ENCODE measurements at places on chromosomes 1 and 21. TPM values are rescaled to one million over a fixed set of nuclear protein-coding genes. Genes with fewer than 3 reads are reported as not detected.

DNA sequence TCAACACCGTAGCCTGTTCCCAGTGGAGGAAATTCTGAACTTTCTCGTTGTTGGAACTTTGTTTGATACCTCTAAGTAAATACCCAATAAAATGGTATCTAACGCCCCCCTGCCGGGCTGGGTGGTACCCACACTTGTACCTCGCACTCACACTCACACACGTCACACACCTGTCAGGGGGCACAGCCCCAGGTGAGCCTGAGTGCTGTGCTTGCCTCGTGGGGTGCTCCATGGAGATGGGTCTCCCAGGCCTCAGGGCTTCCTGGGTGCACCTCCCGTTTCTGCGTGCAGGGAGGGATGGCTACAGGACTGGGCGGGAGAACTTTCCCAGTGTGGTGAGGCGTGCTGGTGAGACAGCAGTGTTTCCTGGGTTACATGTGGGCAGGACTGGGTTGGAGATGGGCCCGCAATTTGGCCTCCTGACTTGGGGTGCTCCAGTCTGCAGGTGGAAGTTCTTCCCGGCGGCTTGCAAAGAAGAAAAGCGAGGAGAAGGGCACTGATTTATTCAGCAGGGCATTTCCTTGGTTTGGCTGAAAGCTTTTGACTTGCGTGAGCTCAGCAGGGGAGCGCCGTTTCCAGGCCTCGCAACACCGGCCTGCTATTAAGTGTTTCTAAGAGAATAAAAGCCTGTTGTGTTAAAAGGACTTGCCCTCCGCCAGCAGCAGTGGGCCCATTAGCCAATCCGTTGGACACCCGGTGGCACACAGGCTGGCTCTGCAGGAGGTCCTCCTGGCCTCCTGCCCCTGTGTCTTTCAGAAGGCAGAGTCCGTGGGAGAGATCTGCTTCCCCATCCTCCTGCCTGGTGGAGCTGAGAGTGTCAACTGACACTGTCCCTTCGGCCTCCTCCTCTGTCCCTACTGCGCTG is 79.7 kb downstream of the KIF26B start:
- peaks cover 4% of the 10 kb centered on the region for H3K27me3 ChIP-seq
- H3K36me3 ChIP-seq: no peaks in the 10 kb centered on the region
- H3K4me3 ChIP-seq: no peak overlapping the region
- no peaks in the 10 kb centered on the region for H3K4me1 ChIP-seq
- H3K27ac ChIP-seq: no peak overlapping the region

- peaks cover 15% of the 10 kb centered on the region for H3K4me1 ChIP-seq
- H3K27me3 ChIP-seq: no peaks in the 10 kb centered on the region
Measured at GRCh38 chr21:42737951-42738590, 84.7 kb downstream of the PDE9A start.

GRCh38 chr21:45367402-45368351 is 37.3 kb upstream of the COL18A1 start:
- no peak overlapping the region for H3K4me3 ChIP-seq
- H3K4me1 ChIP-seq: peaks cover 11% of the 10 kb centered on the region
- DNase-seq: no peak
- H3K36me3 ChIP-seq: no peaks in the 10 kb centered on the region
- H3K27me3 ChIP-seq: peaks cover 3% of the 10 kb centered on the region

GRCh38 chr1:75710832-75711231 is 13.7 kb upstream of the ACADM start:
- peaks cover 24% of the 10 kb centered on the region for H3K27me3 ChIP-seq
- no peak overlapping the region for H3K27ac ChIP-seq
- no peaks in the 10 kb centered on the region for H3K4me1 ChIP-seq
- DNase-seq: no peak
- H3K36me3 ChIP-seq: no peaks in the 10 kb centered on the region

DNA sequence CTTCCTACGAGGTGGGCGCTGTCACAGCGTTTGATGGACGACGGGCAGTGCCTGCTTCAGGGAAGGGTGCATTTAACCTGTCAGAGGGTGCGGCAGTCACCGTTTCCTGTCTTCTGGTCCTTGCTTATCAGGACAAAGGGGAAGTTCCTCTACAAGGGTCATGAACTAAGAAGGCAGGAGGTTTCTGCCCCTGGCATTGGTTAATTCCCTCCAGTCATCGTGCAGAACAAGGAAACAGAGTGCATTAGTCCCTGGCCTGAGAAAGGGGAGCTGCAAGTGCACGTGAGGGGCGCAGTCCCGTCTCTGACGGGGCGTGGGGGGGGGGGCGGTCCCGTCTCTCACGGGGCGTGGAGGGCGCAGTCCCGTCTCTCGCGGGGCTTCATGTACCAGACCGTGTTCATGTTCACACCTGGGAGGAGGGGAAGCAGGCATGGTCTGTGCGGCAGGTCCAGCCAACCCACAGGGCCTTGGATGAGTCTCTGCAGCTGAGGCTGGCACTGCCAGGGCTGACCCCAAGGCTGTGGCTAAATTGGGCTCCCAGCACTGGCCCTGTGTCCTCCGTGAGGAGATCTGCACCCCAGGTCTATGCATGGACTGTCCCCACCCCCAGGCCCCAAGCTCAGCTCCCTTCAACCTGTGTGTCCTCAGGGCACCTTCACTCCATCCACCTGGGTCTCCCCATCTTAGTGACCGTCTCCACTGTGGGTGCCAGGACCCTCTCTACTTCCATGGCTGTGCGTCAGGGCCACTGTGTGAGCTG is 89.2 kb upstream of the COL6A1 start:
- H3K27me3 ChIP-seq: no peaks in the 10 kb centered on the region
- peaks cover 22% of the 10 kb centered on the region for H3K4me1 ChIP-seq
- peak overlapping the region; percentile 77 for H3K27ac ChIP-seq
- H3K4me3 ChIP-seq: peak overlapping the region; percentile 80

GRCh38 chr21:15243406-15243805 is 178.6 kb upstream of the NRIP1 start:
- no peak for DNase-seq
- no peak overlapping the region for H3K4me3 ChIP-seq
- no peaks in the 10 kb centered on the region for H3K4me1 ChIP-seq
- peaks cover 2% of the 10 kb centered on the region for H3K27me3 ChIP-seq

The BOLA1 gene
- 11.6 TPM for total RNA-seq

The LCK gene
- 16.6 TPM for total RNA-seq

The METTL18 gene
- total RNA-seq: 12.0 TPM

The LRRC71 gene
- total RNA-seq: not detected

Data from activated B cell treated with CpG ODN at 0.5 μM for 24 hours (primary cell).